CD4-positive, alpha-beta T cell treated with Interleukin-1 beta for 1 hour (primary cell): ENCODE measurements at places on chromosomes 12 and 14.

DNA sequence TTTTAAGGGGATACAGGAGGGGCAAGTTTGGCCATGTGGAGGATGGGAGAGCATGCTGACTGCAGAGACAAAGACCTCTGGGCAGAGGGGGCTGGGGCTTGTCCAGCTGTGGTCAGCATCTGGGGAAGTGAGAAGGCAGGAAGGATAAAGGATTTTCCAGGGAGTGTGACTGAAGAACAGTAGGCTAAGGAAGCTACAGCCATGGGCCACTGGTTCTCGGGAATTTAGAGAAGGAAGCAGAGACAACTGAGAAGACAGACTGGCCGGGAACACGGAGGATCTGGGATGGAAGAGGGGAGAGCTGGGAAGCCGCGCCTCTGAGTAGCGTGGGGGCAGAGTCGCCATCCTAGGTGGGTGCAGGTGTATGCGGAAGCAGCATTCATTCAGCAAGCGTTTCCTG is 7.0 kb upstream of the PGAM5 start:
- DNase-seq, result no peak

GRCh38 chr14:31487886-31488285 is at the start of gene GPR33:
GPR33 (minus strand) TSS chr14:31488039; CDS start chr14:31483965, 4,074 bp downstream.
- DNase-seq, result no peak

DNA sequence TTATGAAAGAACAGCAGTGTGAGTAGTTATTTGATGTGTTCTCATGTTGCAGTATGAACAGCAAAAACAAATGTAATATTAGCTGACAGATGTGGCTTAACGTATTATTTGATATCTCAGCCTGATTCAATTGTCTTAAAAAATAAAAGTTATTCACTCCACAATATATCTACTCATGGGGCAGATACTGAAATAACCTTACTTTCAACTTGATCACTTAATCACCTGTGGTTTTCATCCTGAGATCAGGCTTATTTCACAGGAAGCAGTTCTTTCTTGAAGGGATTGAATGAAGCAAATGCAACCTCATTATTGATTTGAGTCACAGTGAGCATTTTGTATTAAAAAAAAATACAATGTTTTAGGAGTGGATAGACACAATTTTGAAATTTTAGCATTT is 90.3 kb downstream of the AKAP6 start:
- DNase-seq, result no peak

DNA sequence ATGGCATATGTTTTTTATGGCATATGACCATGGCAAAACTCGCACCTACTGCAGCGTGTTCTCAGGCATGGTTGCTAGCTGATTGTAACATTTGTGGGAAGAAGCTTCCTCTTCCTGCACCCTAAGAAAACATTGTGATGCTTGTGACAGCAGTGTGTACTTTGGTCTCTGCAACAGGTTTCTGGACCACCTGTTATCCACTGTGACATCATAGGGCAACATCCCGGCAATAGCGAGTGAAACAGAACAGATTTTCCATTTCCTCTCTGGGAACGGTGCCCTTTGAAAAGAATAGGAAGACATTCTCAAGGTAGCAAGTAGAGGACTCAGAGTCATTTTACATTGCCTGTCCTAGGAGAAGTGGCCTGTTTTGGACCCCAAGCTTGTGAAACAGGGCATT is 135.4 kb upstream of the TRHDE start:
- no peak for DNase-seq

DNA sequence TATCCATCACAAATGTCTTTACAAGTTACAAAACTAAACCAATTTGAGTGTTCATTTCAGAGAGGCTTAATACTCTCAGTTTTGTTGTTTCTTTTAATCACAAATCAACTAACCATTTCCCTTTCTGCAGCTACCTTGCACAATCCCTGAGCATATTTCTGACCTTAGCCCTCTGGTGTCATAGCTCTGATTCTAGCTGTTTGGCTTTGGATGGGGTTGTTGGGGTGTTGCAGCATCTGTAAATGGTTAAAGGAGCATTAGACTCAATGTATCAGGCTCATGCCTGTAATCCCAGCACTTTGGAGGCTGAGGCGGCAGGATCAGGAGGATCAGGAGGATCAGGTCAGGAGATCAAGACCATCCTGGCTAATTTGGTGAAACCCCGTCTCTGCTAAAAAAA is 461.4 kb downstream of the NRXN3 start:
- no peak for DNase-seq

- no peak for DNase-seq
These were observed 15.0 kb downstream of the SRP54 start for GRCh38 chr14:34997762-34998161.

GRCh38 chr14:61322011-61322798 is 826 bp downstream of the PRKCH start:
- DNase-seq, result peak; percentile 43

DNA sequence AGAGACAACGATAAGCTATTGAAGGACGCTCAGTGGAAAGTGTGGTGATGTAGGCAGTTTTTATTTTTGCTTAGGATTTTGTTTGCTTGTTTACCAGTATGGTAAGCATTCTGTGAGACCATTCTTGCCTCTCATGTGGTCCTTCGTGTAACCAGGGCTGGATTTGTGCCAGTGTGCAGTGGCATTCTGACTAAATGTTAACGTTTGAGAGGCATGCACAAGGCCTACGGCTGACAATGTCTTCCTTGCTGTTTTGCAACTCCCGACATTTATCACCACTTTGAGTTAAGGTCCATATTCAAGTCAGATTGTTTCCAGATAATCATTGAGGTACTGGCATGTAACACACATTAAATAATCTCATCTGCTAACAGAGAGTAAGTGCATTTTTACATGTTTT is 102.3 kb upstream of the BCAT1 start:
- DNase-seq, result no peak

DNA sequence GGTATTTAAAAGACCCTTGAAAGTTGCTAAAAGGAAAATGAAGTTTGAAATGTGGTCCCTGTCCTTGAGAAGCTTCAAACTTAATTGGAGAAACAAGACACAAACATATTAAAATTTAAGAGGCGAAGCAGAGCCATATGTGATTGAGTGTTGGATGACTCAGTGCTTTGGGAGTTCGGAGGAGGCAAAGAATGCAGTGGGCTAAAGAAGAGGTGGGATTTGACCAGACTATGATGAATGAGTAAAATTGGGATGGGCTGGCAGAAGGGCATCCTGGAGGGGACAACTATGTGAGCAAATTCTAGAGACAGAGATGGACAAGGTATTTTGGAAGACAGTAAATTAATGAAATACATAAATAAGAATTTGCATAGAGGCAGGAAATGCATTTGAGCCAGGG is 358.6 kb downstream of the EGLN3 start:
- no peak for DNase-seq

DNA sequence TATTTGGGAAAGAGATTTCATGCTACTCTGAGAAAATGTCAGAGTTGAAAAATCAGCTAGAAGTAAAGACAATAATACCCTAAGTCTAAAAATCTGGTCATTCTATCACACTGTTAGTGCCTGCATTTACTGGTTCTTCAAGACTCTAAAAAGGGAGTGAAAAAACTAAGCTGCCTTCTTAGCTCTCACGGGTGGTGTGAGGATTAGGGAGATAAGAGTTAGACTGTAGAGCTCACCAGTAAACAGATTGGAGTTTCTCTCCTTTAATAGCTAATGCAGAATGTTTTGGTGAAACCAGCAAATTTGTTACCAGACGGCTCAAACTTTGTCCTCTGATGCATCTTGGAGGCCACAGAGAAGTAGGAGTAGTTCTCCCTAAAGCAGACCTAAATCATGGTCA is 135.0 kb upstream of the OTX2 start:
- no peak for DNase-seq

DNA sequence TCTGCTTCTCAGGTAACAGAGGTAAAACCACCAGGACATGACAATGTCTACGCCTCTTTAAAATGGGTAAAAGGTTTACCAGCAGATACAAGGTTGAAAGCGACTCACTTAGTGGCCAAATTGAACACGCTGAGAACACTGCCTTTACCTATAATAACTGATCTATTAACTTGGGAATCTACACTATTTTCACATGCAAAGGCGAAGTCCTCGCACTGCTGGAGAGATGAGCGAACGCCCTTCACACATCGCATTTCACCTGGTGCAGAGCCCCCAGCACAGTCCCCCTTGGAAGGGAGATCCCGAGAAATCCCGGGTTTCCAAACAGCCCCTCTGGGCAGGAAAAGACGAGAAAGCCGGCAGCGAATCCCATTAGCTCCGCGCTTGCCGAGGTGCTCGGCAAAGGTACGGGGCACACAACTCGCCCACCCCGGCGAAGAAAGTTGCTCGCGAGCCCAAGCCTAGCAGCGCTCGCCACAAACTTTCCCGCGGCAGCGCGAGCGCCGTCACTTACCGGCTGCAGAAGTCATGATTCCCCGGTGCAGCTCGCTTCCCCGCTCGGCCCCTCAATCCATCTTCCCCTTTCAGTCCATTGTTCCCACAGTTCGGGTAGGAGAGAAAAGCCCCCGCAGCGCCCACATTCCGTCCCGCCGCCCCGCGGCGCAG is 423 bp downstream of the FGD6 start:
- no peak for DNase-seq

DNA sequence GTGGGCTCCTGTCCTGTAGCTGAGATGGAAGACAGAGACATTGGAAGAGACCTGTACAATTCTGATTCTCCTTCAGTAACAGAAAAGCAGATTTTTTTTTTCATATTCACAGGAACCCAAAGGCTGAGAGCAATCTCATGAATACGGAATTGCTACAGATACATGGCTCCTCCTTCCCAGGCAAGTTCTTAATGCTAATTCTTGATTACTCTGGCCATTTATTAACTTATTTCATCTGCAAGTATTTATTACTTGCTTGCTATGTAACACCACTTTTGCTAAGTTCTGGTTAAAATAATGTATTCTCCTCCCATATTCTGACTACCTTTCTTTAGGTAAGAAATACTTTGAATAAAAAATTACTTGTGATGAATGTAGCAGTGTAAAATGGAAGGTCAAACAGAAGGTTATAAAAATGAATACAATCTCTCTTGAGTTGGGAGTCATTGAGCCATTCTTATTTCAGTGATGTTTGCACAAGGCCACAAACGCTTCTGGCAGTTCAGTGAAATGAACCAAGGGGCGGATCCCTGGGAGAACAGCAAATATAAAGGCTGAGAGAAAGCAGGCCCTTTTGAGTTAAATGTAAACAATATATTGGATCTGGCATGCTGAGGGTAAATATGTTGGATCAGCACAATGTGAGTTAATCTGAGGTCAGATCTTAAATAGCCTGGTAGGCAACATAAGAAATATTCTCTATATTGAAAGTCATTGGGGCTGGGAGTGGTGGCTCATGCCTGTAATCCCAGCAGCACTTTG is 37.6 kb downstream of the MUCL1 start:
- DNase-seq, result no peak

DNA sequence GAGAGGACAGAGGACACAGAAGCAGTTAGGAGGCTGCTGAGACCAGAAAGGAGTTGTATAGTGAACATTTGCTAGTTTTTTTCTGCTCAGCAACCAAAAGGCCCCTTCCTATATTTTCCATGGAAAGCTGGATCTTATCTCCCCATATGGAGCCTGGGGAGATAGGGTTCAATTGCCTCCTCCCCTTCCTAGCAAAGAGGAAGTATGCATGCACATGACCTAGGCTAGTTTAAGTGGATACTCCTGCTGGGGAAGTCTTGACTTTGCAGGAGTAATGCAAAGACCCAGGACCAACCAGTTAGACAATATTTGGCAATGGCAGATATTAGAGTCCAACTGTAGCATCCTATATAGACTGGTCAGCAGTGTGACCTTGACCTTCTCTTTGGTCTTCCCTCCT is 15.1 kb downstream of the CHD8 start:
- DNase-seq, result no peak

DNA sequence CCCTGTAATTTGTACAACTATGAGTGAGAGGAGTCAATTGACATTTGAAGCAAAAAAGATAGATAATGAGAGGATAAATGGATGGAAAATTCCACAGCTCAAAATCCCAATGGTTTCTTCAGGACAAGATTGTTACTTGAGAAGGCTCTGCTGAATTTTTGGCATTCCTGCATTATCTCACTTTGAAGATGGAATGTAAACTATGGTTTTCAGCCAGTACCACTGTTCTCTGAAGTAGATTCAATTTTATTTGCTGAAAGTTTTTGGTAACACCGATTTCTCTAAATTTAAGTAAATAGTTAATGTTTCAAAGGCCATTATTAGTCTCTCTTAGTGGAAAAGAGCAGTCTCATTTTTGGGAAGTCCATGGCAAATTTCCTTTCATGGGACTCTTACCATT is 121.9 kb upstream of the SLC38A2 start:
- DNase-seq, result no peak

- DNase-seq, result no peak
These were observed 18.4 kb upstream of the PRPF39 start for GRCh38 chr14:45065540-45065939.

DNA sequence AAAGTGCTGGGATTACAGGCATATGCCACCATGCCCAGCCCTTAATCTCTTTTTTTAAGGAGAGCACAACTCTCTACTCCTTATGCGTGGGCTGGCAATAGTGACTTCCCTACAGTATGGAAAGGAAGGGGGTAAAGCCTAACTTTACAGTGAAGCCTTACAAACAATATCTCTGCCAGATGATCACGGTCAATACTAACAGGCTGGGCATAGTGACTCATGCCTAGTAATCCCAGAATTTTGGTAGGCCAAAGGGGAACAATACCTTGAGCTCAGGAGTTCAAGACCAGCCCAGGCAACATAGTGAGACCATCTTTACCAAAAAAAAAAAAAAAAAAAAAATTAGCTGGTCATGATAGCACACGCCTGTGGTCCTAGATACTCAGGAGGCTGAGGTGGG is 5.6 kb downstream of the PYM1 start:
- DNase-seq, result no peak

DNA sequence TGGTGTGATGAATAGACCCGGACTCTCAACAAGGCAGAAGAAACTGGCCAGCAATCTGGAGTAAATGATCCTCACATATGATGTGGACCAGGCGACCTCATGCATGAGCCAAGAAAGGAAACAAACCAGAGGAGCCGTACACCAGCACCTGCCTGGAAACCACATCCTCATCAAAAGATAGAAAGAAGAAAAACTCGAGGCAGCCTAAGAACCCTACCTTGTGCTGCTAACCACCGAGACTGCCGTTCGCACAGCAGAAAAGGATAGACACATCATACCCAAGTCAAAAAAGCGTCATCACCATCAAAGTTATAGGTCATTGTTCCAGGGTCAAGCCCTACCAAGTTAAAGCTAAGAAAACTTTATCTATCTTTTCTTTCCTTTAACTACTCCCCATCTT is 66.7 kb downstream of the RESF1 start:
- DNase-seq, result peak; percentile 45
